Activated CD4-positive, alpha-beta T cell treated with anti-CD3 and anti-CD28 coated beads for 48 hours (primary cell): ENCODE measurements at places on chromosomes 6 and 20.

DNA sequence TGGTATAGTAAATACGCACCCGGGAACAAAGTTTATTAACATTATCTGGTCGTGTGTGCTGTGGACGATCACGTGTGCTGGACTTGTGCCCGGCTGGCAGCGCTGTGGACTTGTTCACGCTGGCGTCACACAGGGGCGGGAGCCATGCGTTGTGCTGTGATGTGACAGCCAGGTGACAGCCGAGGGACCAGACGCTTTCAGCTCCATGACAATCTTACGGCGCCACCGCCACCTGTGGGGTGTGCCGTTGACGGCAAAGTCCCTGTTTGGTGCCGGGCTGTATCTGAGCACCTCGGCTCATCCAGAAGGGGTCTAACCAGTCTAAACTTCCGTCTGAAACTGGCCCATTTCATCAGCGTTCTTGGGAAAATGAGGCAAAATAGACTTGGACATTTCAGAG, 25.2 kb downstream of the DLL1 start:
- DNase-seq: no peak

DNA sequence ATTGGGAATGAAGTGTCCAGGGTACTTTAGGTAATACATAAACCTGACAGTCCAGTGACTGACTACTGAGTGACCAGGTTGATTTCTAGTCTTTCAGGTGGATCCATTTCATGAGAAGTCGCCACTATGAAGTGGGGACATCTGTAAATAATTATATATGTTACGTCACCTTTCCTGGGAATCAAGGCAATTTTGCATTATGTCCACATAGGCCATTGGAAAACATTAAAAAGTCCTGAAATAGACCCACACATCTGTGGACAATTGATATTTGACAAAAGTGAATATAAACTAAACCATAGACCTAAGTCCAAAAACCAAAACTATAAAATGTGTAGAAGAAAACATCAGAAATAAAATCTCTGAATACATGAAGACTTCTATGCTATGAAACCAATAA, 231.5 kb downstream of the C6orf118 start:
- no peak for DNase-seq

- DNase-seq: no peak
These were observed 71.0 kb upstream of the SIRPA start for GRCh38 chr20:1824181-1824580.

- peak; percentile 15 for DNase-seq
These were observed 1.1 kb downstream of the TCP1 start for GRCh38 chr6:159788276-159788675.

DNA sequence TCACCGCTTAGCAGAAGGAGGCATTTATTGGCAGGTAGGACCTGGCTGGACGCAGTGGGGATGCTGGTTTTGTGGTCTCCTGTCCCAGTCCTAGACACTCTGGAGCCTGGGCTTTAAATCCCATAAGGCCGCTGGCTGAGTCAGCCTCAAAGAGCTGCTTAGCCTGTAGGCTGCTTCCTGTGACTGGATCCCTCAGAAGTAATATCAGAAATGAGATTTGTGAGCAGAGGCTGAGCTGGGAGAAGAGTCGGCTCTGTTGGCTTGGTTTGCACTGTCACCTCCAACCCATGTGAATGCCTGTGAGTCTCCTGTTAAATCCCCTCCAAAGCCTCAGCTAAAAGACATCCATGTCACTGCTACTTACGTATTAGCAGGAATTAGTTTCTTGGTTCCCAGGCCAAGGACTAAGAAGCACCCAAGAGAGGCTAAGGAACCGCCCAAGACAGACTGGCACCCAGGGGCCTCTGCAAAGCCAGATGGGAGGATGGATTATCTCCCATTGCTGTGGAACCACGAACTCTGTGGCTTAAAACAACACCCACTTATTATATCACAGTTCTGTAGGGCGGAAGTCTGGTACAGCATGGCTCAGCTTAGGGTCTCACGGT, 289.4 kb downstream of the CDC5L start:
- DNase-seq: no peak

DNA sequence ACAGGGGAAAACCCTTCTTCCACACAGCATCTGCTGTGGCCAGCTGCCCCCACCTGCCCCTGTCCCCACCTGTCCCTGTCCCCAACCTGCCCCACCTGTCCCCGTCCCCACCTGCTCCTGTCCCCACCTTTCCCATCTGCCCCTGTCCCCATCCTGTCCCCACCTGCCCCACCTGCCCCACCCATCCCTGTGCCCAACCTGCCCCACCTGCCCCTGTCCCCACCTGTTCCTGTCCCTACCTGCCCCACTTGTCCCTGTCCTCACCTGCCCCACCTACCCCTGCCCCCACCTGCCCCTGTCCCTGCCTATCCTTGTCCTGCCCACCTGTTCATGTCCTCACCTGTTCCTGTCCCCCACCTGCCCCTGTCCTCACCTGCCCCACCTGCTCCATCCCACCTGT, 6.4 kb upstream of the MYT1 start:
- no peak for DNase-seq

GRCh38 chr20:46830886-46831632, 63.6 kb upstream of the EYA2 start:
- no peak for DNase-seq

DNA sequence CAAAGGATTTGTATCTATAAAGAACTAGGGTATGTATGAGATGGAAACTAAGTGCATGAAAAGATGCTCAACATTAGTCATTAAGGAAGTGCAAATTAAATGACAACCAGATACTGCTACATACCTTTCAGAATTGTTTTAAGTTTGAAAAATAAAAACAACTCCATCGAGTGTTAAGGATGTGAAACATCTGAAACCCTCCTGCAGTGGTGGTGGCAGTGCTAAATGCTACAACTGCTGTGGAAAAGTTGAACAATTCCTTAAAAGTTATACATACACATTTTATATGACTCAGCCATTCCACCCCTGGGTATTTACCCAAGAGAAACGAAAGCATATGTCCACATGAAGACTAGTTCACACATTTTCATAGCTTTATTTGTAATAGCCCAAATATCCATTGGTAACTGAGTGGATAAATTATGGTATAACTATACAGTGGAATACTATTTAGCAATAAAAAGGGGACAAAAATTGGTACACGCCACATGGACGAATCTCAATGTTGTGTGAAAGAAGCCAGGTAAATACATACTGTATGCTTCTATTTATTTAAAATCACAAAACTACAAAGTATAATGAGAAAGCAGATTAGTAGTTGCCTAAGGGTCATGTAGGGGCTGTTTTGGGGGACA, 10.6 kb downstream of the ARMH2 start:
- DNase-seq: peak; percentile 28

- DNase-seq: no peak
These were observed 86.0 kb upstream of the SLC2A12 start for GRCh38 chr6:134138226-134138975.

- DNase-seq: no peak
These were observed 302.8 kb upstream of the FOXQ1 start for GRCh38 chr6:1009103-1009502.

DNA sequence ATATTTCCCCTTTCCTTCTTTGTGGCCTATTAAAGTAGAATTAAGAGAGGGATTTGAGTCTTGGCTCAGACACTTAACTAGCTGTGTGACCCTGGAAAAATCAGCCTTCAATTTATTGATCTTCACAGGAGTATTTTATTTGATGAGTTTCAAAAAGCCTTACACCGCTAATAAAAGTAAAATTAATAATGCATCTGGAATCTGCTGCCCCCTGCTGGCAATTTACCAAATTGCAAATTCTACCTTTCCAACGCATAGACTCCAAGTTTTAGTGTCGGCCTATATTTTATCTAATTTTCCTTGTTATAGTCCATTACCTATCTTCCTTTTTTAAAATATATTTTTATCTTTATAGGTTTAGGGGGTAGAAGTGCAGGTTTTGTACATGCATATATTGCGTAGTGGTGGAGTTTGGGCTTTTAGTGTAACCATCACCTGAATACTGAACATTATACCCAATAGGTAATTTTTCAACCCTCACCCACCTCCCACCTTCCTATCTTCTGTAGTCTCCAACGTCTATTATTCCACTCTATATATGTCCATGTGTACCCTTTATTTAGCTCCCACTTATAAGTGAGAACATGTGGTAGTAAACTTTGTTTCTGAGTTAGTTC, 46.3 kb downstream of the GOPC start:
- DNase-seq: peak; percentile 63

GRCh38 chr20:51570739-51571459, 28.4 kb upstream of the NFATC2 start:
- no peak for DNase-seq

DNA sequence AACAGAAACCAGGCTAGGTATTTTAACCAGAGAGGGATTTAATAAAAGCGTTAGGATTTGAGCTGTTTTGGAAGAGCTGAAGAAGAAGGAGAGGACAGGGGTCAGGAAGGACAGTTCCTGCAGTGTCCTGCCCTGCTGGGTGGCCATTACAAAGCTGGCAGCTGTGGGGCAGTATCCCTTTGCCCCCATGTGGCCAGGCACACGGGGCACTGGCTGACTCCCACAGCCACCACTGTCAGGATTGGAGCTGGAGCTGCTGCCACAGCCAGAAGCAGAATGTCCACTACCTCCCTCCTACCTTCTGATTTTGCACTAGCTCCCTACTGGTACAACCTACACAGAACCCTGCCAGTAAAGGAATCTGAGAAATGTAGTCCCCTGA, 46.5 kb downstream of the SLC22A3 start:
- no peak for DNase-seq

- no peak for DNase-seq
These were observed 17.5 kb upstream of the BMP5 start for GRCh38 chr6:55892749-55893357.

DNA sequence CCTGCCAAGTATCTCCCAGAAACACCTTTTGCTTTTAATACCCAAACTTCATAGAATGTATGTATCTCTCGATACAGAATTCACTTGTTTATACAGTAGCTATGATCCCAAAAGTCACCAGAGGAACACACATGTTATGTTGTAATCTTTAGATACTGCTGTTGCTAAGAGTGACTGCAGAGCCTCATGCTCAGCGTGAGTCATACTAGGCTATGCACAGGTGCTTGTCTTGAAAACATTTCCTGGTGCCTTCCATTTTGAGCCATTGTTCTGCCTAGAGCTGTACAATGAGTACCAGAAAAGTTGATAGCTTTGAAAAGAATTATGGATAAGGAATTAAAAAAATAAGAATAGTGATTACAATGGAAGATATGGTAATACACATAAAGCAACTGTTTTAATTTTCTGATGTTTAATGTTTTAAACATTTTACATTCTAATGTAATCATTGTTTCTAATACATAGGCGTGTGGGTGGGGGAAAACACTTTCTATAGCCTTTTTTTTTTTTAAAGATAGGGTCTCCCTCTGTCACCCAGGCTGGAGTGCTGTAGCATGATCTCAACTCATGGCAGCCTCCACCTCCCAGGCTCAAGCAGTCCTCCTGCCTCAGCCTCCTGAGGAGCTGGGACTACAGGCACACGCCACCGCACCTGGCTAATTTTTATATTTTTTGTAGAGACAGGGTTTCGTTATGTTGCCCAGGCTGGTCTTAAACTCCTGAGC, 79.4 kb downstream of the CD24 start:
- no peak for DNase-seq

GRCh38 chr6:112155886-112156285, 68.5 kb downstream of the FAM229B start:
- no peak for DNase-seq

DNA sequence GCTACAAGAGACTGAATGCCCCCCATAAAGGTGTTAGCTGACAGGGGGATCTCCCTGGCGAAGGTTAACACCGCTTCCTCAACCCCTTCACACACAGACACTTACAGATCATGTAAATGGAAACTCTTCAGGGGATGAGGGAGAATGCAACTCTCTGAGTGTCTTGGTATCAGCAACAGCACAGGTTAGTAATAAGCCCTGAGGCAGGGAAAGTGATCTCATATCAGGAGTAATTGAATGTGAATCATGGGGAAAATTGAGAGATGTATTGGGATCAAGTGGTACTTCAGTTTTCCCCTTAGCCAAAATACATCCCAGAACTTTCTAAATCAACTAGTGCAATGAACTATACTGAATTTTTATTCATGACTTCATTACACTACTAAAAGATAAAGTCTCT, 23.8 kb downstream of the OR2J3 start:
- no peak for DNase-seq

DNA sequence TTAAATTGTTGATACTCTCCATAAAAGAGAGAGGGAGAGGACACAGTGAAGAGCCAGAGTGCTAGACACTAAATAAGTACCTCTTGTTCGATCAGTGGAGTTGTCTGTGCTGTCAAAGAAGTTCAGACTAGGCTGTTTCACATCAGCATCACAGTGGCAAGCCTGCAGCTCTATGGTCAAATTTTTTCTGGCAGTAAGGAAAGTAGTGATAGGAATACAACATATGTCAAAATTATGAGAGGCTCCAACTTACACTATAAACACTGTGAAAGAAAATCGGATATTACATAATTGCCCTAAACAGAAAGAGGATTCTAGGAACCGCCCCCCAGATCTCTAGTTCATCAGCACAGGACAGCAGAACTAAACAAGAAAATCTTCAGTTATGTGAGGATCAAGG, 23.1 kb downstream of the DNAH8 start:
- DNase-seq: no peak

- DNase-seq: no peak
These were observed 60.3 kb downstream of the RNF217 start for GRCh38 chr6:125022391-125022989.
